ENCODE measurements at places on chromosomes 4 and X.

- no peak for DNase-seq
These were observed 85.2 kb downstream of the AASDH start for GRCh38 chr4:56301997-56302496.

GRCh38 chrX:29376584-29376983, 789.3 kb downstream of the IL1RAPL1 start:
- DNase-seq, result no peak

DNA sequence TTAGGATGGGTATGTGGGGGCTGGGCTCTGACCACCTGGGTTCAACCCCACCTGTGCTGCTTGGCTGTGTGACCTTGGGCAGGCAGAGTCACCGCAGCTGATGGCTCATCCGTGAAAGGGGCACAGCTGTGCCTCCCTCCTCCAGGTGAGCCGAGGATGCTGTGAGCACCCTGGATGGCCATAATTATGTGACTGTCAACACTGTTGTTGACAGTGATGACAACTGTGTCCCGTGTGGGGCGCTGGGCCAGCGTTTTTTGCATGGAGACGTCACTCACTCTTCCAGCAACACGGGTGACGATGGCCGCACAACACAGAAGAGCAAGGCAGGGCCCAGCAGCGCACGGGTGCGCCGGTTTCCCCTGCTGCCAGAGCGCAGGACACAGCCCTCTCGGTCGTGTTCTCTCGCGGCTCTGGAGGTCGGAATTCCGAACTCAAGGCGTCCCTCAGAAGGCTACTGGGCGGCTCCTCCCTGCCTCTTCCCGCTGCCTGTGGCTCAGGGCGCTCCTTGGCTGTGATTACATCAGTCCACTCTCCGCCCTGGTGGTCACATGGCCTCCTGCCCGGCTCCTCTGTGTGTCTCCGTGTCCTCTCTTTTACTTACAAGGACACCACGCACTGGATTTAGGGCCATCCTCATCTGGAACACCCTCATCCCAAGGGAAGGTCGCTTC, 1.3 kb downstream of the SH3TC1 start:
- peak; percentile 80 for DNase-seq

DNA sequence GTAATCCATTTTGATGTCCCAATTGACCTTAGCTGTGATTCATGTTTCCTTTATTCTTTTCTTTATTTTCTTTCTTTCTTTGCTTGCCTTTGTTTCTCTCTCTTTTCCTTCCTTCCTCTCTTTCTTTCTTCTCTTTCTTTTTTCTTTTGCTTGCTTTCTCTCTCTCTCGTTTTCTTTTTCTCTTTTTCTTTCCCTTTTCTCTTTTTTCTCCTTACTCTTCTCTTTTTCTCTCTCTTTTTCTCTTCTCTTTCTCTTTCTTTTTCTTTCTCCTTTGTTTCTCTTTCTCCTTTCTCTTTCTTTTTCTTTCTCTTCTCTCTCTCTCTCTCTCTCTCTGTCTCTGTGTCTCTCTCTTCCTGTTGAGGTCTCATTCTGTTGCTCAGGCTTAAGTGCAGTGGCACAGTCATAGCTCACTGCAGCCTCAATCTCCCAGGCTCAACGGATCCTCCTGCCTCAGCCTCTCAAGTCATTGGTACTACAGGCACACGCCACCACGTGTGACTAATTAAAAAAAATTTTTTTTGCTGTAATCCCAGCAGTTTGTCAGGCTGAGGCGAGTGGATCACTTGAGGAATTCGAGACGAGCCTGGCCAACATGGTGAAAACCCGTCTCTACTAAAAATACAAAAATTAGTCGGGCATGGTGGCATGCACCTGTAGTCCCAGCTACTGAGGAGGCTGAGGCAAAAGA, 8.0 kb upstream of the DHRSX start:
- DNase-seq, result no peak

DNA sequence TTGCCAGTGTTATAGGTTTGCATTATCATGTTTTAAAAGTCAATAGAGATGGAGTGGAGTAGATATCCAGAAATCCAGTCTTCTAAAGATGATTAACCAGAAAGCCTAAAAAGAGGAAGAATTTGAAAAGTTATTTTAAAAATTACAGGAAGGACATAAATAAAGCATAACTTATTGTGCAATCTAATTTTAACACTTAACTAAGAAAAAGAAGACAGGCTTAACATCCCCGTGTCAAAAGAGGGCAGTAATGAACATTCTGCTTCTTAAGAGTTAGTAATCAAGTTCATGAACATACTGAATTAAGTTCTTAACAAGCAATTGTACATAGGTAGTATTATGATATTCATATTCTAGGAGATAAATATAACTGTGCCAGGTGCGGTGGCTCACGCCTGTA, 39.3 kb downstream of the ELF2 start:
- DNase-seq, result peak; percentile 68

GRCh38 chrX:3094261-3094660, 53.0 kb downstream of the ARSF start:
- DNase-seq, result peak; percentile 2

GRCh38 chr4:142045996-142046395, 409.6 kb downstream of the IL15 start:
- no peak for DNase-seq

- DNase-seq, result no peak
These were observed 306.0 kb upstream of the EPHA5 start for GRCh38 chr4:65976287-65976686.

- no peak for DNase-seq
These were observed 11.8 kb upstream of the CPE start for GRCh38 chr4:165367040-165367439.

GRCh38 chrX:35826503-35826902, 28.4 kb downstream of the MAGEB16 start:
- no peak for DNase-seq

DNA sequence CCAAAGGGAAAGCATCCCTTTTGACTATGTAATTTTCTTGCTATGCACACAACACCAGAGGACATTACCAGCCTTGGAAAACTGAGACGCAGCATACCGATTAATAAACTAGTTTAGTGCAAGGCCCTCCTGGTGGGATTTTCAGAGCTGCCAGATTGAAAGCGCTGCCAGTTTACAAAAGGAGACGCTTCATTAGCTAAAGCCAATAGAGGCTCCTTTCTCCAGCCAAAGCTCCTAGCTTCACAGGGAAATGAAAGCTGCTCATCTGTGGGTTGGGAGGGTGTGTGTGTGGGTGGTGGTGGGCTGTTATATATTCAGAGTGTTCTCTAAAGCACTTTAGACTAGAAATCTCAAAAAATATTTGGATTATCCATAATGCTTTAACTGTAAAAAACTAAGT, 32.4 kb downstream of the SPANXN4 start:
- DNase-seq, result no peak

DNA sequence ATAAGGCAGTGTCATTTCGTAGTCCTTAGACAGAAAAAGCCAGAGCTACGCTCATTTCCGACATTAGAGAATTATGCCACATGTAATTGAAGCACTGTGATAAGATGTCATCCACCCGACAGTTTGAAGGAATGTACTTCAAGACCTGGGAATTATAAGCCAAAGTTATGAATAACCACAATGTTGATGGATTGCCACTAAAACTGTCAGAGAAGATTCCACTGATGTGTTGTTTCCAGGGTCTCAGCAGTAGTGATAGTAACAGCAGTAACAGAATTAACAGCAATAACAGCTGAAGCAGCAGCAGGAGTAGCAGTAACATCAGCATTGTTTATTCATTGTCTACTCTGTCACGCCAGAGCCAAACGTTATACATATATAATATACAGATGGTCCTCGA, 24.7 kb downstream of the RAB33A start:
- DNase-seq, result no peak

DNA sequence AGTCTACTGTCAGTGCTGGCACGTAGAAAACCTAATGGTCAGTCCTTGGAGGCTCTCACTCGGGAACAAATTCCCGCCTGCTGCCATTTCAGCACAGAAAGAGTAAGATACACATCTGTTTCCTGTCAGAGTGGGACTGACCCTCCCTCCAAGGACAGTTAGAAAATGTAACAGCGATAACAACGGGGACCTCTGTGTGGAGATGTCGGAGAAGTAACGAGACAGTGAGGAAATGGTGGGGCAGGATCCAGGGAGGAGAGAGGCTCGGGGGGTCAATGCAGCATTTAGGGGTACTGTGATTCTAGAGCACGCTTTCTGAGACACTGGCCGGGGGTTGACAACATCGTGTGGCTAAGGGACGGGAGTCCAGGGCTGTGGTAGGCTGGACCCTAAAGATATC, 36.0 kb upstream of the SORCS2 start:
- no peak for DNase-seq

- no peak for DNase-seq
These were observed 593.2 kb downstream of the DMD start for GRCh38 chrX:32618154-32618553.

DNA sequence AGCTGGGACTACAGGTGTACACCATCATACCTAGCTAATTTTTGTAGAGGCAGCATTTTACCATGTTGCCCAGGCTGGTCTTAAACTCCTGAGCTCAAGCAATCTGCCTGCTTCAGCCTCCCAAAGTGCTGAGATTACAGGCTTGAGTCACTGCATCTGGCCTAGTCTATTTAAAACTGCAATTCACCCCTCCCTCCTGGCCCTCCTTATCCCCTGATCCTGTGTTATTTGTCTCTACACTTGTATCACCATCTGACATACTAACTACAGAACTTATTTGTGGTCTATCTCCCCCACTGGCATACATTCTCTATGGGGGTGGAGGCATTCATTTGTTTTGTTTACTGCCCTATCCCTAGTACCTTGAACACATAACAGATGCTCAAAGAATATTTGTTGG, 23.7 kb downstream of the CC2D2A start:
- no peak for DNase-seq

- DNase-seq, result no peak
These were observed 22.9 kb downstream of the XG start for GRCh38 chrX:2774776-2775175.

GRCh38 chr4:18435781-18436180, 414.2 kb upstream of the LCORL start:
- no peak for DNase-seq

- DNase-seq, result no peak
These were observed 15.9 kb upstream of the NELFA start for GRCh38 chr4:2024683-2025082.

- DNase-seq, result no peak
These were observed 52.2 kb downstream of the STIM2 start for GRCh38 chr4:26912810-26913209.

- no peak for DNase-seq
These were observed 23.6 kb downstream of the ATP5ME start for GRCh38 chr4:650461-650860.

DNA sequence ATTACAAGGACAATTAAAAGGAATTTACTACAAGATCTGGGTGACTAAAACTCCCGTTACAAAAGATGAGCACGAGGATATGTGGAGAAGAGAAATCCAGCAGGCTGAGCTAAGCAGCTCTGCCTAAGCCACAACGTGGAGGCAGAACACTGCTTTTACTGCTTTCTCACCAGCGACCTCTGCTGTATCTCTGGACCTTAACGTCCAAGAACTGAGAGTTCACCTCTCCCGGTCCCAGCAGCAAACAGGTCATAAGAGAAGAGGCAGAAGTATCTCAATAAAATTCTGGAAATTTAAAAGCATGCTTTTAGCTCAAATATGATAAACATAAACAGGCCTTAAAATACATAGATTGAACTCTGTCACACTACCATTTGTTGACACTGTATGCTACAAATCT, 81.0 kb downstream of the ADGRA3 start:
- no peak for DNase-seq

DNA sequence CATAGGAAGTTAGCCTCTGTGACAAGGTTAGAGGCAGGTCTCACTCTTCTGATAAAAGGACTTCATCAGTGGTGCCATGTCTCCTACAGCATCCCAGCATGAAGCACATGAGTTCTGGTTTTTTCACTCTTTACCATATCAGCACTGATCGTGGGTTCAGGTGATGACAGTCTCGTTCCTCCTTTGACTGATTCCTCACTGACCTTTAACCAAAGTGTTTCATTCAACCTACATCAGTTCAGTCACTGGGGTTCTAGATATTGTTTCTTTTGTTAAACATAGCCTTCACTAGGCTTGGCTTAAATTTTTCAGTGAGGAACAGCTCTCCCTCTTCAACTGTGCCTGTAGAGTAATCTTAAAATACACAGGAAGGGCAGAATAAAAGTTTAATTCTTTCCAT, 9.6 kb upstream of the MAGEA8 start:
- no peak for DNase-seq

DNA sequence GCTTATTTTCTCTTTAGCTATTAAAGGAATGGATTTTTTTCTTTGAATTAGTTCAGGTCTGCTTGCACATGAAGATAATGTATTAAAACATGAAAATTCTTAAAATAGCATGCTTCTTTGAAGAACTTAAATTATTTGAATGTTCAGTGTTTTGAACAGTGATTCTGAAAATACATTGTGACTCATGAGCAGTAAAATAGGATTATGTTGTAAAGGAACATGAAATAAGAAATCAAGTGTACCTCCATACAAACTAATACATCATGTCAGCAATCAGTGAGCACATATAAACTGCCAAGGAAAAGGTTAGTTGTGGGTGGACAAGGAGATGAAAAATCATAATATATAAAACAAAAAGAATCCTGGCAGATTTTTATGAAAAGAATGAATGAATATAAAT, 66.1 kb downstream of the SNX25 start:
- no peak for DNase-seq

- no peak for DNase-seq
These were observed 45.0 kb downstream of the STK32B start for GRCh38 chr4:5096261-5096660.

DNA sequence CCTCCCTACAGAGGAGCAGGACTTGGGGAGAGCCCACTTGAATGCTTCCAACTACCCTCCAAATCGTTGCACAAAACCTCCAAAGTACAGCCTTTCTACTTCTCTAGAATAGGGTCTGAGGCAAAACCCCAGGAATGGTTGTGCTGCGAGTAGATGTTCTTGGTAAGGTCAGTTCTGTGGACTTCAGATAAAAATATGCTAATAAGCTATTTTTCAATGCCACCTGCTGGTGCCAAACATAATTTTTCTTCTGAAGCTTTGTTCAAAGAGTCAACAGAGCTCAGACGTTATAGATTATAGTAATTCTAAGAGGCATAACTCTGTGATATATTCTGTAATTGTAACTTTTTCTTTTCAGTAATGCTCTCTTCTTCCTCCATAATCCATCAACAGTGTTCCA, 425.7 kb downstream of the GPAT3 start:
- DNase-seq, result no peak

DNA sequence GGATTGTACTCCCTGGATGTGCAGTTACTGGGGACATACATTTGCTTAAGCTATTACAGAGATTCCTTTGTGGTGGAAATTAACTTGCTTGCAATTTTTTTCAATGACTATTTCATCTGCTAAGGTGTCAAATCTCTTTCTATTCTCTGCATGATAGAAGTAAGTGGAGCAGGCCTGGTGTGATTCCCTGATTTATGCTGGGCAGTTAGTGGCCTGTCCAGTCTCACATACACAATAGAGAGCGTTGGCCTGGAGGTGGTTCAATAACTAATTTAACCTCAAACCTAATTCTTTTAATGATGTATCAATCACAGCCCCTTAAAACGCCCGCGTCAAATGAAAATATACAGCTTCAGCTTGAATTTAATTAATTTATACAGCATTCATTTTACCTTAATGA, 28.5 kb downstream of the VCX3A start:
- no peak for DNase-seq

DNA sequence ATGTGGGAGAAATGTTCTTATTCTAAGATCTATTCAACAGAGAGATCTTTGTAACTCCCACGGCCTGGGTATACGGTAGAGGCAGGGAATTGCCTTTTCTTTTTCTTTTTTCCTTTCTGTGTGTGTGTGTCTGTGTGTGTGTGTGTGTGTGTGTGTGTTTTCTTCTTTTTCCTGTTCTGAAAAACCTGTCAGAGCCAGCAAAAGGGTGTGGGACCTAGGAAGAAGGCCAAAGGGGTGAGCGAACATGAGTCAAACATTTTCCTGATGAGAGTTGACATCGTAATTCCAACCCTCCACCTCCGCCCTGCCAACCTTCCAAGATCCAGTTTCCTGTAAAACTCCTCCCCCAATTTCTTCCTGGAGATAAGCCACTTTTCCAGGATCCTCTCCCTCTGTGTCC, 2.8 kb upstream of the CHIC2 start:
- no peak for DNase-seq

Data from suppressor macrophage treated with lipopolysaccharide for 1 hour (primary cell).